Adipocyte (in vitro differentiated cells): ENCODE measurements at places on chromosomes 2 and 18.
A peak's percentile ranks its signal among the peaks of the same experiment; 100 is the strongest.

GRCh38 chr2:138846216-138846821 lies 66.1 kb upstream of the NXPH2 start:
- DNase-seq, result peak; percentile 53

DNA sequence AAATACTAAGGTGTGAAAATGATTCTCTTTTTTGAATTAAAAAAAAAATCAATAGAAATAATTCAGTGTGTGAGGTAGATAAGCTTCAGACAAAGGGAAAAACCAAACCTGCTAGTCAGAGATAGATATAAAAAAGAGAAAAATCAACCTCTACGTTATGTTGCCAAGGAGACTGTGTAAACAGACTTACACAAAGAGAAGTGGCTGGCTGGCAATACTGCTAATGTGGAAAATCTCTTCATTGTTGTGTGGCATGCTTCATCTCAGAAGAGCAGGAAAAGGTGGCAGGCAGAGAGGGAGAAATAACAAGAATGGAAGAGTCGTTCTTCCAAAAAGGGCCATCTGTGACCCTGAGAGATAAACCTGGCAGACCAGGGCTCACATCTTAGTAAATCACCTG lies 200.8 kb downstream of the SLC8A1 start:
- DNase-seq, result no peak

DNA sequence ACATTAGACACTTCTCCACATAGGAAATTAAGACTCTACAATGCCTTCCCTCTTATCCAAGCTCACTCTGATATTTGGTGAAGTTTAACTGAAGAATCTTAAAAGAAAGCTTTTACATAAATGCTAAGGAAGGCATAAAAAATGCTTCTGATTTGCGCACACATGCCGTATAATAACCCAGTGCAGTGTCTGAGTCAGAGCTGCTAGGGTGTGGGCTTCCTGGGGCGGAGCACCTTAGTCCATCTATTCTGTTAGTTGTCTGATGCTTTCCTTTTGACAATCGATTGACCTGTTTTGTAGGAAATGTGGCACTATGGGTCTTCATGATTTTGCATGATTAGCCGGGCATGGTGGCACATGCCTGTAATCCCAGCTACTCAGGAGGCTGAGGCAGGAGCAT lies 231.5 kb downstream of the AFF3 start:
- DNase-seq, result no peak

GRCh38 chr2:70837980-70838925 lies 2.6 kb upstream of the CD207 start:
- no peak for DNase-seq

GRCh38 chr2:126765395-126765794 lies 109.4 kb downstream of the GYPC start:
- DNase-seq, result no peak

- DNase-seq, result no peak
Observed at GRCh38 chr18:64127172-64127571, 21.7 kb downstream of the LINC00305 start.

DNA sequence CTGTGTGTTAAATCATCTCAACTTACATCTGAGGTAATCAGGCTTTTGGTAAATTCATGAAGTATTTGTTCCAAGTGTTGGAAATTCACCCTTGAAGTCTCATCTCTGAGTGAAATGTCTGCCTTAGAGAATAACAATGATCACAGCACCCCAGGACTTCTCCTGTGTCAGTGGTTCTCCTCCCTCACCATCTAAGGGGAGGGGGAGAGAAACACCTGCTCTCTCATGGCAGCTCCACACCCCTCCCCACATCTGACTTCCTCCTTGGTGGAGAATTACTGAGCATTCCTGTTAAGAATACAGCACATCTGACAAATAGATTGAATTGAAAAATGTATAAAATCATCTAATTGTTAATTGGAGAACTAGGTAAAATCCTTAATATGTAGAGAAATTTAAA lies 532.1 kb downstream of the RNF144A start:
- DNase-seq, result no peak

- DNase-seq, result no peak
Observed at GRCh38 chr2:96548558-96549465, 12.3 kb downstream of the ARID5A start.

- peak; percentile 84 for DNase-seq
Observed at GRCh38 chr2:168030862-168031624, 216.4 kb downstream of the STK39 start.

DNA sequence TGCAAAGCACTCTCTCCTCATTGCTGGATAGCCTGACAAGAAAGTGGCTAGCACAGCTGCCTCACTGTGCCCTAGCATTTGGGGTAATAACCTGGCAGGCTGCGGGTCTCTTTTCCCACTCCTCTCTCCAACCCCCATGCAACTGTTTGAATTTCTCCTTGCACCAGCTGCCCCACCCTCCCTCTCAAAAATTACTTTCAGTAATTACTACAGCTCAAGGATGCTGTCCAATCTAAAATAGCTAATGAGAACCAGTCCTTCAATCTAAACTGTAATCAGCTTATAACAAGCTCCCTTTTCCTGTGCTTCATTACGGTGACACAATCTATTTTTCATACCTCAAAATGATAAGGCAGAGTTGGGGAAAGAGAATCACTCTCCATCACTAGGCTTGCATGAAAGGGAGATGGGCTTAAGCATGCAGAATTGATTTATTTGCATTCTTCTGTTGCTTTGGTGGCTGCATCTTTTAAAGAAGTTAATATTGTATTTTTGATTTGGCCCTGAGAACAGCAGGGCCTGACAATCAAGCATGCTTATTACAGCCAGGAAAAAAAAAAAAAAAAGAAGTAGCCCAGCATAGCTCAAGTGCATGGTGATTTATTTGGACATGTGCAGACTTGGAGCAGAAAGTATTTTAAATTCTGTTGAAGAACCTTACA lies 881.8 kb downstream of the SLC4A3 start:
- no peak for DNase-seq

DNA sequence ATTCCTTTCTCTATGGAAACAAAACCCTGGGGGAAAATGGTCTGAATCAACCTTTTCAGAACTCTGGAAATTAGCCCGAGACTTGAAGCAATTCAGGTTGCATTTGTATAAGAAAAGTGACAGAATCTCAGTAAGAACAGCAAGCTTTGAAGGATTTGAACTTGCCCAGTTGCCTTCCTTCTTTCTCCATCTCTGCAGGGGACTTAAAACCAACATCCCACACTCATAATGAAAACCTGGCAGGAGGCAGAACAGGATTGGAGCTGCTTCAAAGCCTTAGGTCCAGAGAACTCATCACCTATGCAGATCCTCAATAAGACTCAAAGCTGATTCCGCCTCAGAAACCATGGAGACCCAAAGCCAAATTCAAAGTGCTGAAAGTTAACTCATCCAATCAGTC lies 790.5 kb upstream of the ID2 start:
- no peak for DNase-seq

DNA sequence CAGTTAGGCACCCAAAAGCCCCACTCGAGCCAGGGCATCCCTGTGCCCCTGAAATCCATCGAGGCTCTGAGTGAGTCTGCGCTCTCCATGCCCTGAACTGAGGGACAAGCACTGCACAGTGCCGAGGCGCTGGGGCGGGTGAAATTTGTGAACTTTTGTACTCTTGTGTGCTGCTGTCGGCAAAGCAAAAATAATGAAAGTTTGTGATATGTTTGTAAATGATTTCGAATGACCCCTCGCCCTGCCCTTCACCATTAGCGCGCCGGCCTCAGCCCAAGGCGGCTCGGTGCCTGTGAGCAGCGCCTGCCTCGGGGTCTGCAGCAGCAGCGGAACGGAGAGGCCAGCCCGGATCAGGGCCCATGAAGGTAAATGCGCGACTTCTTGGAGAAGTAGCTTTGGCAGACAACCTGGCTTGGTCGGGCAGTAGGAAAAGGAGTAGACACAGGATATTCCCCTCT lies 1.8 kb upstream of the HOXD4 start:
- DNase-seq, result no peak

DNA sequence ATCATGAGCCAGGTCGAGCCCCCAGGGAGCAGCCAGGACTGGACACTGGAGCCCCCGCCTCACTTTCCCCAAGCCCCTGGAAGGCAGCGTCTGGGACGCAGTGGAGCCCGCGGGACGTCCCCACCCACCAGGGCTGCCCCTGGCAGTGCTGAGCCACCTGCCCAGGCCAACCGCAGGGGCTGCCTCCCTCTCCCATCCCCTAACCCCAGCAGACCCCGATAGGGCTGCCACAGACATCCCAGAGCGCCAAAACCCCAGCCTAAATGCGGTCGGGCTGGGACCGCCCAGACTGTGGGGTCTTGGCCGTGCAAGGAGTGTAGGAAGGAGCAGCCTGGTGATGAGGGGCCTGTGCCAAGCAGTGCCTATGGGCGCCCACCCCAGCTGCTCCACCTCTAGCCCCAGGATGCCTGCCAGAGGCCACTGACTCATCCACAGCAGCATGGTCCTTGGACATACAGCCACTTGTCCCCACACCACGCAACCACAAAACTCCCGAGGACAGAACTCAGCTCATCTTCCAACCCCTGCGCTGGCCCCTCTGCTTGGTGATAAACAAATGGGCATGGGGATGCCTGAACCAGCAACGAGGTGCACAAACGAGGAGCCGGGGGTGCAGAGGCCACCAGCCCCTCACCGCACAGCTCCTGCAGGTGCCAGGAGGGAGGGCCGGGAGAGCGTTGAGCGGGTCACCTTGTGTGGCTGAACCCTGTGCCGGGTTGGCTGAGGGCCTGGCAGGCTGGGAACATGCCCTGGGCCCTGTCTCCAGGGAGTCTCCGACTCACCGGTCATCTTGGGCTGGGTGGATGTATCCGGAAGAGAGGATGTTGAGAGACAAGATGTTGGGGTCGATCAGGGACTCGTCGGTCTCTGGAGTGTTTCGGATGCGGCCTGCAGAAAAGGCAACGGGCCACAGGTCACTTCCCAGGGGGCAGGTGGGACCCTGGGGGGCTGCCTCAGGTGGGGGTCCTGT lies 44.9 kb downstream of the AQP12A start:
- DNase-seq, result no peak

DNA sequence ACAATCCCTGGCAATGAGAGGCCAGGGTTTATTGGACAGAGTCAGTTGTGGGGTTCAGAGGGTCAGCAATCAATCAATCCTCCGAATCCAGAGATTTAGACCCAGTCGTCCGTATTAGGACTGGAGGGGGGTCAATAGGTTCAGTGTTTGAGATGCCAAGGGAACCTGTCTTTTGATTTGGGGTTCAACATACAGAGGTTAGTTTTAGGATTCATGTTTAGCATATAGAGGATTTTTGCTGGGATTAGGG lies 292 bp downstream of the GMPPA start:
- DNase-seq, result no peak

DNA sequence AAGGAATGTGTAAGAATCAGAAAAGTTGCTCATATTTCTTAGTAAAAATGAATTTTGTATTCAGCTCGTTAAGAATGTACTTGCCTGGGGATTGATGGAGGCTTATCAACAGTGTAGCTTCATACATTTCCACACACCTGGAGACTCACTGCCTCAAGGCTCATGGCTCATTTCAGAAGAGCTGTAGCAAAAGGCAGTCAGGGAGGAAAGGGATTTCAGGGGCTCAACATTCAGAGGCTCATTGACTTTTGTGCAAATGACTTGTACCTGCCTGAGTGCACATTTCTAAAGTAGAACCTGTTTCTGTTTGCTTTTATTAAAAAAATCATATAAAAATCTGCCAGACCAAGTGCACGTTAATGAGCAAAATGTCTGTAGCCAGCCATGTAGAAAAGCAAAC lies 304.4 kb downstream of the KCNS3 start:
- no peak for DNase-seq

GRCh38 chr2:189899101-189899500 lies 114.9 kb downstream of the PMS1 start:
- DNase-seq, result peak; percentile 7

GRCh38 chr2:178241844-178242551 lies 47.7 kb downstream of the OSBPL6 start:
- DNase-seq, result peak; percentile 87

DNA sequence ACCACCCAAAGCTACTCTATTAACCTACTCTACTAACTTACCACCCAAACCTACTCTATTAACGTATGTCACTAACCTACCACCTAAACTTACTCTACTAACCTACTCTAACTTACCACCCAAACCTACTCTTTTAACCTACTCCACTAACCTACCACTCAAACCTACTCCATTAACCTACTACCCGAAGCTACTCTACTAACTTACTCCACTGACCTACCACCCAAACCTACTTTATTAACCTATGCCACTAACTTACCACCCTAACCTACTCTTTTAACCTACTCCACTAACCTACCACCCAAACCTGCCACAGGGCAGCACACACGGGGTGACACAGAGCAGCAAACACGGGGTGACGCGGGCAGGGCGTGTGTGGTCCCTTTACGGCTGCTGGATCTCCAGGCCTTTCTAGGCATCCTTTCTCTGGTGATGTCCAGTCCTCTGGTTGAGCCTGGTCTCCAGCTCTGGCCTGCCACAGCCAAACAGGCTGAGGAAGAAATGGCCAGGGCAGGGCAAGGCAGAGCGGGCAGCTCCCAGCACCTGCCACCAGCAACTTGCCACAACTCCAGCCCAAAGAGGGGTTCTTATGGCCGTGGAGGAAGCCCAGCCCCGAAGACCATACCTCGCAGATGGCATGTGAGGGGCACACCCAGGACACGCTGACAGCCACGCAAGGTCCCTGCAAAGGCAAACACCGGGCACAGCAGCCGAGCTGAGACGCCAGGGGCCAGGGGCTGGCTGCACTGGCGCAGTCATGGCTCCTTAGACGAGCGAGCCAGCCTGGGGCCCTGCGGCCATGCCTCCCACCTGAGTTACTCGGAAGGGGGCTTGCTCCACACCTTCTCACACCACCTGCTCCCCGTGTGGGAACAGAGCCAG lies 25.7 kb downstream of the PXDN start:
- DNase-seq, result no peak

GRCh38 chr2:127623388-127624319 lies 22.3 kb upstream of the GPR17 start:
- peak; percentile 19 for DNase-seq

- no peak for DNase-seq
Observed at GRCh38 chr2:88165332-88166003, 4.7 kb upstream of the THNSL2 start.

GRCh38 chr2:143263066-143263625 lies 133.9 kb downstream of the ARHGAP15 start:
- no peak for DNase-seq

- DNase-seq, result no peak
Observed at GRCh38 chr18:52183107-52183506, 156.9 kb upstream of the DCC start.

DNA sequence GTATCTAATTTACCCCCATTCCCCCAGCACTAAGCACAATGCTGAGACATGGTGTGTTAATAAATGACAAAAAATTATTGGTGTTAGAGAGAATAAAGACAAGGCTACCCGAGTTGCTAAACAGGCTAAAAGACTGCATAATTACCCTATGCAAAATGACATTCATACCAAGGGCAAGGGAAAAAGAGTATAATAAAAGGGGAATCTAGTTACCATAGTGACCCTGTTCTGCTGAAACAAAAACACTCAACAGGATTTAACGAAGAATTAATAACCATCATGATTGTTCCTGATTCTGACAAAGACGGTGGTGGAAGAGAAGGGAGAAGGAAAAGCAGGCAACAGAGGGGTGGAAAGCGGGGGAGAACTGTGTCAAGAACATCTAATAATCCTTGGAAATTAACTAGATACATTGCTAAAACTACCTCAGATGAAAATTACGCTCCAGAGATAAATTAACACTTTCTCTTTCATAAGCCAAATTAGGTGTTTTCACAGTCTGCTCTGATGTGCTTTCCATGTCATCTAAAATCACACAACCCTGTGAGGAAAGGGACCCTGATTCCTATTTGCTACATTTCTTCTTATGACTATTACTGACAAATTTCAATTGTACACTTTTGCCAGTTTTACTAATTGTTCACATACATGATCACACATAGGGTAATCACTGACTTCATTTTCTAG lies 25.5 kb downstream of the TTR start:
- no peak for DNase-seq

GRCh38 chr2:128469203-128469602 lies 150.5 kb upstream of the HS6ST1 start:
- DNase-seq, result no peak
